ENCODE measurements at places on chromosomes 5 and 9. TPM values are rescaled to one million over a fixed set of nuclear protein-coding genes. Genes with fewer than 3 reads are reported as not detected.

DMRTA1 gene
- 2.7 TPM for total RNA-seq

DNA sequence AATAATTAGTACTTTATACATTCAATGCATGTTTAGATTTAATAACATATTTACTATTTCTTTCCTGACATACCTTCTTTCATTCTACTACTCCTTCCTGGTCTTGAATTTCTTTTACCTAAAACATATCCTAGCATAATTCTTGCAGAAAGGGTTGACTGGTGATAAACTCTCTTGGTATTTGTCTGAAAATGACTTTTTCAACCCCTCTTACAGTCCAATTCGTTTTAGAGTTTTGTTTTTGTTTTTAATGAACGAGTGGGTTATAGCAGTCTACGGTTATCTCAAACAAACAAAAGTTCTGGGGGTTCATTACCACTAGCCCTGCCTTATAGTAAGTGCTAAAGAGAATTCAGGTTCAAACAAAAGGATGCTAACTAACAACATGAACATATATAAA is 69.6 kb upstream of the ALDH1B1 start:
- H3K27me3 ChIP-seq: peaks cover 6% of the 10 kb centered on the region
- peaks cover 6% of the 10 kb centered on the region for H3K4me1 ChIP-seq
- no peak overlapping the region for H3K4me3 ChIP-seq
- H3K27ac ChIP-seq: no peak overlapping the region

SIT1 gene
- not detected for total RNA-seq

GRCh38 chr5:177109810-177110209 is 23.1 kb downstream of the FGFR4 start:
- H3K4me1 ChIP-seq: peaks cover 7% of the 10 kb centered on the region
- no peaks in the 10 kb centered on the region for H3K36me3 ChIP-seq
- no peaks in the 10 kb centered on the region for H3K27me3 ChIP-seq
- DNase-seq: no peak

FSTL4 gene
- 2.0 TPM for total RNA-seq

- no peak overlapping the region for H3K4me3 ChIP-seq
- H3K27me3 ChIP-seq: no peaks in the 10 kb centered on the region
- no peak for DNase-seq
- no peaks in the 10 kb centered on the region for H3K36me3 ChIP-seq
These were observed 72.4 kb downstream of the UGCG start for GRCh38 chr9:111969061-111969460.

- peaks cover 11% of the 10 kb centered on the region for H3K36me3 ChIP-seq
- H3K27me3 ChIP-seq: no peaks in the 10 kb centered on the region
- H3K4me1 ChIP-seq: peaks cover 7% of the 10 kb centered on the region
These were observed 31.6 kb downstream of the NNT start for GRCh38 chr5:43634621-43635020.

All from neural crest cell (in vitro differentiated cells).